ENCODE measurements at places on chromosomes 4 and X.

GRCh38 chrX:107676559-107677378, 48.5 kb downstream of the PRPS1 start:
- DNase-seq: peak; percentile 95

DNA sequence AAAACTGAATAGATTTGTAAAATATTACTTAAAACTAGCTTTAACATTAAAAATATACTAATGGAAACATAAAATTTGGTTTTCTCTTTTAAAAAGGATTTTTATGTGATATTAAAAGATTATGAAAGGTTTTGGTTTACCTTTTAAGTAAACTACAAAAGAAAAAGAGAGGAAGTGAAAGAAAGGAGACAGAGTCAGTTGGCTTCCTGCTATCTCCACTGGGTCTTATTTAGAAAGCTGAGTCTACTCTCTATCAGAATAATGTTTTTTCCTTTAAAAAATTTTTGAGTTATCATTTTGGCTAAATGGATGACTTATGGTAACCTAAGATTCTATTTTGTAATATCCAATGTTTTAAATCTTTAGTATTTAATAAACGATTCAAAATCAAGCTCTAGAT, 21.6 kb upstream of the ATP8A1 start:
- no peak for DNase-seq

GRCh38 chr4:76963131-76963750, 13.7 kb downstream of the SEPTIN11 start:
- DNase-seq: no peak

DNA sequence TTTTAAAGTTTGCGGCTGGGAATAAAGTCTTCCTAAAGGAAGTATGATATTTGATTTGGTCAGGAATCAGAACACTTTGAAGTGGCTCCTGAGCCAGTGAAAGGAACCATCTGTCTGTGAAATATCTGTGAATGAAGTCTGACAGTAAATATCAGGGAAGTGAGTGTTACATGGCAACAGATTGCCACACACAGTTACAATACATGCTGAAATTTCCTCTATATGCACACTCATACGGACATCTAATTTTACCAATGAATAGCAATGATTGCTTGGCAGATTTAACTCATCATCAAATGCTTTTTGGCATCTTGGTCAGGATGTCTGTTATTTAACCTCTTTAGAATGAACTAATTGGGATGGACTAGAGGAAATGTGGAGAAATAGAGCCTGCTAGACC, 1023.8 kb downstream of the FAT4 start:
- no peak for DNase-seq

DNA sequence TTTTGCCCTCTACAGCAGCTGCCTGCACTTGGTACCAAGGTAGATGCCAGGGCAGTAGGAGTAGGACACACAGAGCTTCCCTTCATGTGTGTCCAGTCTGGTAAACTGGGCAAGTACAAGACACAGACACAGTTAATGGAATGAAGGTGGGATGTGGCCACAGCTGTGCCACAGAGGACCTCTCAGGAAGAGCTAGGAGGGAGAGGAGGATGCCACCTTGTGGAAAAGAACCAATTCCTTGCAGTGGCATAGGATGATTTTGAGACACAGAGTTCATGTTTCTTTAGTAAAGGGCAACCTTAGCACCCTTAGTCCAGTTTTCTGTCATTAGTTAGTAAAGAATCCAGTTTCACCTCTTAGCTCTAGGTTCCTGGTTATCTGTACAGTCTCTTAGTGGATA, 36.3 kb upstream of the TBC1D14 start:
- no peak for DNase-seq

DNA sequence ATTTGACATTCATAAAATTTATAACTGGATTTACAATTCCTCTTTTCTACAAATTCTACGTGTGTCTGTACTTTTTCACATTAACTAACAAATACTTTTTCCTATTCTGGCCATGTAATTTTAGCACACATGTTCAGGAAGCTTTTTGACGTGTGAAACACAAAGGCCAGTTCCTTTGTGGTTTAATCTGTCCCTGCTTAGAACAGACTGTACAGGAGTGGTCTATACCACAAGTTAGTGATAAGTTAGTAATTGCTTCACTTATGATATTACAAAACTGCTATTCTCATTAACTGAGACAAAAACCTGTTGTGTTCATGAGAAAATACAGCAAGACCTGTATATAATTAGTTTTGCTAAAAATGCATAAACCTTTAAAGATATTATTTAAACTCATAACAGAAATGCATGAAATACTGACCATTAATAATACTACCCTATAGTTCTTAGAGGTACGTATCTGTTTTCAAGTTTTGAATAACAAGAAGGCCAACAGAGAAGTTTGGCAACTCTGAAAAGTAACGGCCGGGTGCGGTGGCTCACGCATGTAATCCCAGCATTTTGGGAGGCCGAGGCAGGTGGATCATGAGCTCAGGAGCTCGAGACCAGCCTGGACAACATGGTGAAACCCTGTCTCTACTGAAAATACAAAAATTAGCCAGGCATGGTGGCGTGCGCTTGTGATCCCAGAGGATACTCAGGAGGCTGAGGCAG, 13.7 kb upstream of the AREG start:
- peak; percentile 77 for DNase-seq

DNA sequence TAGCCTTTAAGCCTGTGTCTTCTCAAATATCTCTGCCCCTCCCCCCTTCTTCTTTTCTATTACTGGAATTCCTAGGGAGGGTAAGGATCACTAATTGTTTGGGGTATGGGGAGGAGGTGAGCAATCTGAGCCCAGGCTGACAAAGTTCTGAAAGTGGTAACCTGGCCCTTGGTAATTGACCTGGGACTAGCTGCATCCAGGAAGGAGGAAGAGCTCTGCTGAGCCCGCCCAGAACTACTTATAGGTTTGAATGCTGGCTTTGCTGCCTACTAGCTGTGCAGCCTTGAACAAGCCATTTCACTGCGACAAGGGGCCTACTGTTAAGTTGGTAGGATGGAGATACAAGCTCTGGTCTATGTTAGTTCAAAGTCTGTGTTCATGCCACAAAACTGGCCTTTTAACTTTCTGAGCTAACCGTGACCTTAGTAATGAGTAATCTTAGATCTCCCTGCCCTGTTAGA, 37.8 kb downstream of the DGKK start:
- DNase-seq: no peak

- no peak for DNase-seq
Measured at GRCh38 chr4:100869276-100869675, 351.5 kb upstream of the EMCN start.

GRCh38 chr4:10114607-10115006, 2.0 kb downstream of the WDR1 start:
- DNase-seq: no peak

DNA sequence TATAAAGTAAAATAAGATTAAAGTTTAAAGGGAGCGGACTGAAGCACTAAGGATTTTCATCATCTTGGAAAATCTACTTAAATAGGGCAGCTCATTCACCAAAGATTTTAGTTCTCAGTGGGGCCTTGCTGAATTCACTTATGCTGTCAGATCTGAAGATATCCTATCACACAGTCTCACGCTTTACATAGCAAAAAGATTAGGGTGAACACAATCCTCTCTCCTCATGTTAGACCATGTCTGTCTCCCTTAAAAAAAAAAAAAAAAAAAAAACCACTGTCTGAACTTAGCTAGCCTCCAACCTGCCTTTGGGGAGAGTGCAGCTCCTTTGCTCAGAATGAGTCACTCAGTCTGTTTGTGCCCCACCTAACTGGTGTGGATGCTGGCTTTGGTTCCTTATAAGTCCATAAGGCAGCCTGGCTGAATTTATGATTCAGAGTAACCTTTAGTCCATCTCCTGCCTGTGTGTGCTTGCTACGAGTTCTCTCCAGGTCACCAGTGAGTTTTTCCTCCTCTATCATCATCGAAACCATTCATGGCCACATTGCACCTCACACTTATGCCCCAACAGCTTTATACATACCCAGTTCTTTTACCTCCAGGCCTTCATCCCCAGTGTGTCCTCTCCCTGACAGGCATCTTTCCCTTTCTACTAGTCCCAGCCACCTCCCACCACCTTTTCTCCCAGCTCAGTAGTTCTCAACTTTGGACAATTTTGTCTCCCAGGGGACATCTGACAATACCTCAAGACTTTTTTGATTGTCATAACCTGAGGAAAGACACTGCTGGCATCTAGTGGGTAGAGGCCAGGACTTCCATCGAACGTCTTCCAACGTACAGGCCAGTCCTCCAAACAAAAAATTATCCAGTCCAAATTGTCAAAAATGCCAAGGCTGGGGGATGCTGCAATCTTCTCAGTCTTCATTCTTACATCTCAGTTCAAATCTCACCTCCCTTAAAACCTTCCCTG, 220.7 kb upstream of the EMCN start:
- peak; percentile 92 for DNase-seq

DNA sequence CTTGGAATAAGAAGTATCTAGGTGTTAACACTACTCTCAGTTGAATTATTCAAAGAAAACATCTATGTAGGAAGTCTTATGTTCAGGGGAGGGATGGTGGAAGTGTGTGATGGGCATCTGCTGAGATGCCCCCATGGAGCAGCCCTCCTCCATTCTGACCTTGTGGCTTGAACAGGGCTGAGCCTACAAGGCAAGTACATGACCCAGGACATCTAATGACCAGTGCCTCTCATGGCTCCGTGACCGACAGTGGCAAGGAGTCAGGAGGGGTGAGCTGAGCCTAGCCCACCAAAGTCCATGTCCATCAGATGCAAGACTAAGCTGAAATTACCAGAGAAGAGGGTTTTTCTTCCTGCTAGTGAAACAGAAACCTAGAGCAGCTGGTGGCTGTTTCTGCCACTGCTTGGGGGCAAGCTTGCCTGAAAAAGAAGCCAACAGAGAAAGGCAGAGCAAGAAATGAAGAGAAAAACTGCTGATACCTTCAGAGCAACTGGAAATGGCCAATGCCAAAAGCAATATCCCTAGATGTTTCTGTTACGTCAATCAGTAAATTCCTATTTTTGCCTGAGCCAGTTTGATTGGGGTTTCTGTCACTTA, 113.5 kb downstream of the TSPAN5 start:
- no peak for DNase-seq

GRCh38 chr4:128823025-128823661, 13.6 kb downstream of the JADE1 start:
- peak; percentile 87 for DNase-seq

GRCh38 chr4:139669890-139670289, 4.3 kb downstream of the MGST2 start:
- no peak for DNase-seq

GRCh38 chrX:57453901-57454300, 137.9 kb upstream of the ZXDB start:
- no peak for DNase-seq

DNA sequence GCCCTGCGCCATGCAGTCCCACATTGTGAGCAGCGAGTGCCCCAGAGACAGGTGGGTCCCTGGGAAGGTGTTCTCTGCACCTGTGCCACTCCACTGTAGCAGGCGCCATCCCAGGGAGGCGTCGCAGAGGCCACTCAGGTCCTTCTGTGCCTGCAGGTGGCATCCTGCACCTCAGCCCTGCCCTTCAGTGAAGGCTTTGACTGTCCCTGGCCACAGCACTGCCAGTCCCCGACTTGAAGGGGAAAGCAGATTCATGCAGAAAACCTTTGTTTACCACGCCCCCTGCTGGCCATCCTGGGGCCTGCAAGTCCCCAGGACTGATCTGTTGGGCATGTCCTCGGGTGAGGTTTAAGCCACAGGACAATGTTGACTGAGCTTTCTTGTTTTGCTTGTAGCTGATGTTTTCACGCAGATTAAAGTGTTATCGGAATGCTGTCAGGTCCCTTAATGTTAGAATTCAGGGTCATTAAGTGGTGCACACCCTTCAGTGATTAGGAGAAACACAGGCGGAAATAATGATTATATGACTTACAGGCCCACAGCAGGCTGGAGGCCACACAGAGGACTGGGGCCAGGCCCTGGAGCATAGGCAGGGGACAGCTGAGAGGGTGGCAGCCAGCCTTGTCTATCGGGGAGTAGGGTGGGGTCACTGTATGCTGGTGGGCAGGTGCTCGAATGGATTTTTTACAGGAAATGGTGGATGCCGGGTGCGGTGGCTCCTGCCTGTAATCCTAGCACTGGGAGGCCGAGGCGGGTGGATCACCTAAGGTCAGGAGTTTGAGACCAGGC, 5.0 kb downstream of the TACC3 start:
- peak; percentile 86 for DNase-seq

- DNase-seq: no peak
Measured at GRCh38 chr4:173433447-173433846, 34.5 kb upstream of the SCRG1 start.

GRCh38 chr4:3522326-3522640, 9.9 kb downstream of the LRPAP1 start:
- DNase-seq: no peak

- peak; percentile 33 for DNase-seq
Measured at GRCh38 chr4:22986881-22987280, 294.1 kb downstream of the GBA3 start.

GRCh38 chrX:30622361-30622760, 30.9 kb upstream of the GK start:
- no peak for DNase-seq

GRCh38 chrX:39050427-39050826, 249.2 kb downstream of the MID1IP1 start:
- no peak for DNase-seq

- peak; percentile 30 for DNase-seq
Measured at GRCh38 chr4:187108845-187109244, 385.2 kb upstream of the FAT1 start.

DNA sequence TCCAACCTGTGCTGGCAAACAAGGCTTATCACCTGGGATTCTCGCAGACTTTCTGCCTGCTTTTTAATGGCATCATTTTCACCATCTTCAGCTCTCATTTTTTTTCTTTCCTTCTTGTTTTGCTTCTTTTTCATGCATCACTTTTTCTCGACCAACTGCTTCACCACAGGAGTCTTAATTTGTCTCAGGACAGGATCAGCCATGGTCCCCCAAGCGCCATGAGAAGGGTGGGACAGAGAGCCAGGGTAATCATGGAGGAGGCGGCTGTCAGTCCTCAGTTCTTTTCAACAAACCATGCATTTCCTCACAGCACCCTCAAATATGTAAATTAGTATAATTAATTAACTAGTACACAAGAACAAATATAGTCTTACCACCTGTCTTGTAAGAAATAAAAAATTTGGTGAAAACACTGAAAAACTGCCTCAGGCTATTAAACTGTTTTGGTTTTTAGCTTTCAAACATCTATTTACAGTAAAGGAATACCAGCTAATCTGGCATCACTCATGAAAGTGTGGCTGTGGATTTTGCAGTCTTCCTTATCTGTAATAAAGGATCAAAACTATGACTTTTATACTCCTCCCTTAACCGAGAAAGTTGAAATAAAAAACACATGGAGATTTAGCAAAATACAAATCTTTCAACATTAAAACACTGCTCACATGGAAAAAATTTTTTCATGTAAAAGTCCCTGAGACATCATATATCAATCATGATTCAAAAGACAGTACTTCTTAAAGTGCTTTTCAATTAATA, 19.1 kb downstream of the EIF4E start:
- no peak for DNase-seq

GRCh38 chr4:152007111-152007510, 246.3 kb upstream of the GATB start:
- DNase-seq: no peak

GRCh38 chrX:129512409-129512808, 10.9 kb downstream of the SMARCA1 start:
- DNase-seq: no peak
